Effector memory CD4-positive, alpha-beta T cell (primary cell): ENCODE measurements at places on chromosomes 11 and 22.

DNA sequence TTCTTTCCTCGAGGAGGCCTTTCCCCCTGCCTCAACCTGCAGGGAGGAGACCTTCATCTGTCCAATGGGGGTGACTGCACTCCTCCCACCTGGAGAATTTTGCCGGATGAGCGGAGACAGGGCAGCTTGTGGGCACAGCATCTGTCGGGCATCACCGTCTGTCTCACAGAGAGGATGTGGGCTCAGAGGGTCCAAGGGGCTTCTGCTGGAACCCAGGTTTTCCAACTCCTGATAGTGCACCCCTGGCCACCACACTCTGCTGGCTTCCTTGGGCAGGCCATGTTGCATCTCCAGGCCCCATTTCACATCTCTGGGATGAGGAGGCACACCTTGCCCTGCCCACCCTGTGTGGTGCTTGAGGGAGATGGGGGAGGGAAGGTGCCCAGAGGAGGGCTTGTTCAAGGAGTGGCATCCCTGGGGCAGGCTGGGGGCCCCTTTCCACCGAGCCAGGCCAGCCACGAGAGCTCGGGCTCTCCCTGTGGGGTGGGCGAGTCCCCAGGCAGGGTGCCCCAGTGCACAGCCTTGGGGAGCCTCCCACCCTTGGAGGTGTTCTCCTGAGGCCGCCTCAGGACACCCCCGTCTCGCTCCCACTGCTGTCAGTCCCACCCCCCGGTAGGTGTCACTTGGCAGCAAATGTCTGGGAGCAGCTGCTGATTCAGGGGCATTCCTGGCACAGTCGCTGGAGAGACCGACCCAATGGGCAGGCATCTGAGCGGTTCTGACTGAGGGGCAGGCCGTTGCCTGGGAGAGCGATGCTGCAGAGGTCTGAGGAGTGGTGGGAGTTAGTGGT lies 84.2 kb downstream of the MORC2 start:
- DNase-seq = no peak

- no peak for DNase-seq
Measured at GRCh38 chr22:39381009-39381755, 18.4 kb upstream of the TAB1 start.

- DNase-seq = no peak
Measured at GRCh38 chr11:111992206-111992855, 32.9 kb upstream of the DLAT start.

GRCh38 chr22:38012604-38013072 lies 28.3 kb upstream of the SOX10 start:
- no peak for DNase-seq

GRCh38 chr11:125086633-125087296 lies 23.7 kb downstream of the SLC37A2 start:
- no peak for DNase-seq

DNA sequence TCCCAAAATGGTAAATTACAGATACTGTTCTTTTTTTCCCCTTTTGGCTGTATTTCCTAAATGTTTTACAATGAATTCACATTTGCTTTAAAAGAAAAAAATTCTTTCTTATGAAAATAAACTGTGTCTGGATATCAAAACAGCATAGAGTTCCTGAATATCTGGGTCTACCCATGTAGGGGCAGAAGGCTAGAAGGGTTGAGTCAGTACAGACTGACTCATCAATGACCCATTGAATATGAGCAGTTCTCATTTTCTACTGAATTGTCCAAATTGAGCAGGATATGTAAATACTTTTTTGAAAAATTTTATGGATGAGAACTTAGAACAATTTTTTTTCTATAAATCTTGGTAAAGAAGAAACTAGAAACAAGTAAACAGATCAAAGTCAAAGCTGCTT lies 16.3 kb upstream of the C11orf87 start:
- DNase-seq = no peak
